M059J (cell line): ENCODE measurements at places on chromosomes 12 and 14. TPM values are rescaled to one million over a fixed set of nuclear protein-coding genes. Genes with fewer than 3 reads are reported as not detected.
A peak's percentile ranks its signal among the peaks of the same experiment; 100 is the strongest.

DNA sequence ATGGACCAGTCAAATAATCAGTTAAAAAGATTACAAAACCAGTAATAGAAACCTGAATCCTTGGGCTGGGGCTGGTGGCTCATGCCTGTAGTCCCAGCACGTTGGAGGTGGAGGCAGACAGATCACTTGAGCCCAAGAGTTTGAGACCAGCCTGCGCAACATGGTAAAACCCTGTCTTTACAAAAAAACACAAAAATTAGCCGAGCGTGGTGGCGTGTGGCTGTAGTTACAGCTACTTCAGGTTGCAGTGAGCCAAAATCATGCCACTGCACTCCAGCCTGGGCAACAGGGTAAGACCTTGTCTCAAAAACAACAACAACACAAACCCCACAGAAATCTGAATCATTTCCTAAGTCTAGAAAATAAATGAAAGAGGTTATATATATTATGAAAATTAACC, 100.6 kb downstream of the HEATR5A start:
- no peak for DNase-seq

GRCh38 chr14:92456215-92457015, 57.2 kb upstream of the RIN3 start:
- DNase-seq: peak; percentile 66

GRCh38 chr12:24562771-24563431, 386.0 kb downstream of the BCAT1 start:
- peak; percentile 63 for DNase-seq

- no peak for DNase-seq
Observed at GRCh38 chr12:18990856-18991255, 138.7 kb upstream of the PLEKHA5 start.

DNA sequence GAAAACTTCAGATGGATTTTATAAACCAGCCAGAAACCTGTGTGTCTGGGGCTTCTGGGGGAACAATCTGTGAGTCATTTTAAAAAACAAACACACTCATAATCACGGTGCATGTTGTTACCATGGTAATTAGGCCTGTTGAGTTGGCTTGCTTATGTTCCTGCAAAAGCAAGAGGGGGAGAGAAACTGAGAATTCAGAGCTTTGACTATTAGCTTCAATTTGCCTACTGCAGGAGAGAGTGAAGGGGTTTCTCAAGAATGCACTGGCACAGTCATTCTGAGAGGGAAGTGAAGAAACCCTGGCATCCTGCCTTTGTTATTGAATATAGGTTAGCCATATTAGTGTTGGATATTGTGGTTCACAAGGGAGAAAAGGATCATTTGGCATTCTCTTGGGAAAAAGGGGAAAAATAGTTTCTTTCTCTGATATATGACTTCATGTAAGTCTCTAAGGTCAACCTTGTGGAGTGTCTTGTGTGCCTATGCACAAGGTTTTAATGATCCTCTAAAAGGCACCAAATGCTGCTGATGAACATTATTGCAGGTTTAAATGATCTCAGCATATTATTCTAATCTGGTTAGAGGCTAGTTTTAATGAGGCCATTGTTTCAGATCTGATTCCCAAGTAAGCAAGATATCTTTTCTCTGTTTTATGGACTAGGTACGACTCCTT, 12.9 kb downstream of the GNG2 start:
- DNase-seq: peak; percentile 98

DNA sequence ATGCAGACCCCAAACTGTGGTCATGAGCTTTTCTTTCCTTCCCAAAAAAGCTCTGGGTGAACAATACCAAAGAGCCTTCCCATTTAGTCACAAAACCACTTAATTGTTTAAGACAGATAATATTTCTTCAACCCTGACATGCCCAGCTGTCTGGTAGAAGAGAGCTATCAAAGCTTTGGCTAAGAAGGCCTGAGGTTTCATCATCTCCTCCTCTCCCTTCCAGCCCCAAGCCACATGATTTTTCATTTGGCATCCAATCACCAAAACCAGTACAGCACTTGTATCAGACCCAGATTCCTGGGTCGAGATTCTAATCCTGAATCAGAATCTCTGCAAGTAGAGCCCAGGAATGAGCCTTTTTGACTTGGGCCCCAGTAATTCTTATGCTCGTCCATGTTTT, 199.6 kb upstream of the TMEM260 start:
- no peak for DNase-seq

- DNase-seq: peak; percentile 81
Observed at GRCh38 chr14:72613231-72613974, 280.5 kb downstream of the DPF3 start.

GRCh38 chr14:106551265-106551664, 1024.9 kb downstream of the TMEM121 start:
- no peak for DNase-seq

DNA sequence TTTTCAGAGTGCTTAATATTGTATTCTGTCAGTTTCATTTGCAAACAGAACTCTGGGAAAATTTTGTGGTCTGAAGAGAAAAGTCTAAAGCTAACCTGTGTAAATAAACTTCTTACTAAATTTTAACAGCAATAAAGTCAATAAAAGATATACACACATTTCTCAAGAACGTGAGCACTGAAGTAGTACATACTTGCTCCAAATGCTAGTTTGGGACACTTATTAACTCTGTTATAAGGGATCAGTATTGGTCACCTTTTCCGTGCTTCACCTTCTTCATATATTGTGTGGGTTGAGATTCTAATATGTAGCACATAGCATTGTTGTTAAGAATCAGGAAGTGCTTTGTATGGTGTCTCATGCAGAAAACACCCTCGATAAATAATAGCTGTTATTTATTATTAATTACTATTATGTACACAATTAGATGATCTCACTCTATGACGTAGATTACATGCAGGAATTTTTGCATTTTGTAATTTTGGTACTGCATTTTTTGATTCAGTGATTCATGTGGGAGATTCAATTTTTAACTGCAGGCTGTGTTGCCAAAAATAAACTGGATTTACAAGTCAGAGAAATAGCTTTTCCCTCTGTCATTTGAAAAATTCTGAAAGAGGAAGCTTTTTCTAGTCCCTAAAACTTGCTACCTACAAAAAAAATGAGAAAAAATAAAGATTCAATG, 300.9 kb downstream of the ACSS3 start:
- DNase-seq: no peak

KRT77 gene
- not detected in 2 replicates for total RNA-seq
